ENCODE measurements at places on chromosomes 6 and 20.
A peak's percentile ranks its signal among the peaks of the same experiment; 100 is the strongest.

- DNase-seq, result no peak
Observed at GRCh38 chr6:109118337-109118736, 23.0 kb downstream of the CEP57L1 start.

GRCh38 chr20:2080532-2081224, 20.9 kb upstream of the STK35 start:
- no peak for DNase-seq

GRCh38 chr6:128784266-128784665, 98.7 kb upstream of the LAMA2 start:
- no peak for DNase-seq

DNA sequence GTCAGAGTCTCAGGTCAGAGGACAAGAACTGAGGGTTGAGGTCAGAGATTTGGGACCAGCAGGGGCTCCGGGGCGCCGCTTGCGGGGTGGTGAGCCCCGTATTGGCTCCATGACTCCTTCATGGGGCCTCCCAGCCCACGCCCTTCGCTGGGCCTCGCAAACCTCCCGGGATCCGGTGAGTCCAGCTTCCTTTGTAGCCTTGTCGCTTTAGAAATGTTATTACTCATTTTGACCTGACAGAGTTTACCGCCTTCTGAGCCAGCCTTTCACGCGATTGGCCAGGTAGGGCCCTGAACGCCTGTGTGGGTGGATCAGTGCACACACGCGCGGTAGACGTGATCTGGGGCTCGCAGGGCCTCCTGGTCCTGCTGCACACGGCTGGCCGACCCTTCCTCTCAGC, 181.1 kb downstream of the ERMARD start:
- DNase-seq, result no peak

DNA sequence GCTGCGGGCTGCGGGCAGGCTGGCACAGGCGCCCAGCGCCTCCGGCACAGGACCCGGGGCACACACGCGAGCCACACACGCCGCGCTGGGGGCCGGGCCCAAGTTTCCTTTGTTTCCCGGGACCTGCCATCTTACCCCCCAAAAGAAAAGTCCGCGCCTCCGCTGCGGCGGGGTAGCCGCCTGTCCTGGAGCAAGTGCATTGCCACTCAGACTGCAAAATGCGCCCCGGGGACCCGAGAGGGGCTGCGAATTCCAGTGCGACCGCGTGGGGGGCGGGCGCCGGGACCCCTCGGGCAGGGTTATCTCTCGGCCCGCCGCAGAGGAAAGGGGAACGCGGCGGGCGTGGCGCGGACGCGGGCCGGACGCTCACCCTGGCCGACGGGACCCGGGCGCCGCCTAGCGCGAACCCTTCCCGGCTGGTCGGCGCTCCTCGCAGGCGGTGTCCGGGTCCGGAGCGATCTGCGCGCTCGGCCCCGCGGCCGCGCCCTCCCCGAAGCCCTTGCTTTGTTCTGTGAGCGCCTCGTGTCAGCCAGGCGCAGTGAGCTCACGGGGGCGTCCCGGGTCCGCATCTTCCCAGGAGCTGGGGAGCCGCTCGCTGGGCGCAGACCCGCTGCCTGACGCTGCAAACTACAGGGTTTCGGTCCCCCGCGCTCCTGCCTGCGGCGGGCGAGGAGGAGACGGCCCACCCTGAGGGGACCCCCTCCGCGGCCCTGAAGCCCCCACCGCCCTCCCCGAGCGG, 639 bp upstream of the CD24 start:
- peak; percentile 21 for DNase-seq

GRCh38 chr6:5723841-5724691, 282.7 kb downstream of the NRN1 start:
- DNase-seq, result peak; percentile 19

DNA sequence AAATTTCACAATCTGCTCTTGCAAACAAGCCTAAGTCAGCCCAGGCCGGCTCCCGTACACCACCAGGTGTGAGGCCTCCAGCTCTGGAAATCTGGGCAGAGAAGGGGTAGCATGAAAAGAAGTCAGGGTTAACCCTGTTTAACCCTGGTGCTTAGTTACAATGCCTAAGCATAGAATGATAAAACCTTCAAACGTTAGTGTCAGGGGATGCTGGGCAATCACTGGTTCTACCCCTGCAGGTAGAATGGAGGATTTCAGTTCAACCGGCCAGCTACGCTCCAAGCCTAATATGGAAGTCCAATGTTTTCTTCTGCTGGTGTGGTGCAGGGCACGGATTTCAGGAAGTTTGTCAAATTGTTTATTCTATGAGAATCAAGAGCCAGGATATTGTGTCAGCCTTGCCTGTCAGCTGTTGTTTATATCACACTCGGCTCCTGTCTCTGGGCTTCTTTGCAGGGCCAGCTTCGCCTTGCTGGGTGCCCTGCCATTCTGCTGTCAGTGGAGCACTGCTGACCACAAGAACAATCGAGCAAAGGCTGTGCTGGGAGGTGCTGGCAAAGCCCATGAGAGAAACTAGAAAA, 20.2 kb upstream of the CD93 start:
- DNase-seq, result no peak

DNA sequence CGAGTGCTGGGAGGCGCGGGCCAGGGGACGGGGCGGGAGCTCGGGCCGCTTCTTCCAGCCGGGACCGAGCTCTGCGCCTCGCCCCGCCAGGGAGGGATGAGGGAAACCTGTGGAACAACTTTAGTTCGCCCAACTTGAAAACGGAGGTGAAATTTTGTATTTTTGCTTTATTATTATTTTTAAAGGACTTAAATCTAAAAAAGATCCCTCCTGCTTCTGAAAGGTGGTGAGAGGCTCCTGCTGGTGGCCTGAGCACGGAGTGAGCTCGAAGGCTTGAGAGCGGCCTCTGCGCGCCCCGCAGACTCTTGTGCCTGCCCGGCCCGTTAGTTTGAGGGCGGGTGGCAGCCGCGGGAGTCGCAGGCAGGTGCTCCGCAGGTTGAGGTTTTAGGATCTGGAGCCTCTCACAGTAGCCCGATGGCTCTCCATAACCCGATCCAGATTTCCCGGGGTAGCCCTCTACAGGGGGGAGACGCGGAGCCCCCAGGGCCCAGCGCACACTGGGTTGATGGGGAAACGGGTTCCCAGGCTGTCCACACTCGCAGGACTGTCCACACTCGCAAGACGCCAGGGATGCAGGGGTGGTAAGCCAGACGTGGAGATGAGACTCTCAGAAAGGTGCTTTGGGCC, 46.2 kb upstream of the SUPT3H start:
- peak; percentile 42 for DNase-seq

DNA sequence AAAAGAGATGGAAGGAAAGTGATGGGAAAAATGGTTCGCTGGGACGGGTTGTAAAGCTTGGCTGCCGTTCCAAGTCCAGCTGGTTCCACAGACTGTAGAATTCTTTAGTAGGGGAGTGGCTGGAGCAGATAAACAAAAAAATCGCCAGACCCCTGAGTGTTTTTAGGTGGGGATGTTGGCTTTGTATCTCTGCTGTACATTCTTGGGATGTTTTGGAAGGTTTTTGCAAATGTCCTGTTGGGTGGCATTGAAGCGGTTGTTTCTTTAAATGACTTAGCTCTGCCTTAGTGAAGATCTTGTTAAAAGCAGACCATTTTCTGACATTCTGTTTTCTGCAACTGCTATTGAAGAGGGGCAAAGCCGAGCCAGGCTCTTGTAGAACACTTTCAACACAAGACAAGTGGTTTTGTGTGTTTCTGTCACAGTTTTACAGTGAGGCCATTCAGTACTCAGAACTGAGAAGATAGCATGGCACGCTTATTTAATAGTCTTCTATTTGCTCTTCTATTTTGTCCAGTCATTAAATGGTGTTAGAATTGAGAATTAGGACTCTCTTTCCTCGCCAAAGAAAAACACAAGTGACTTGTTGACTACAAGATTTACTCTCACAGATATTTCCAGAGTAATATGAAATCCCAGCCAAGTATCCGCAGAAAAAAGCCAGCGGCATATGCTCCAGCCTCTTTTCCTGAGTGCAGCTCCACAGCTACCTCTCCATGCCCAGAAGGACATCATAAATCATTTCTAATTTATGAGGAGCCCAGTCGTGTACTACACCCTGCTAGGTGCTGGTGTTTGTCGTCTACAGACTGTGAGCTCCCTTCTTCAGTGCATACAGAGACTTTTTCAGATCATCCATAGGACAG, 65.8 kb downstream of the PHACTR2 start:
- no peak for DNase-seq

GRCh38 chr6:116206231-116206903, 47.5 kb downstream of the TSPYL4 start:
- DNase-seq, result no peak

- no peak for DNase-seq
Observed at GRCh38 chr20:46539113-46539512, 11.3 kb downstream of the OCSTAMP start.

DNA sequence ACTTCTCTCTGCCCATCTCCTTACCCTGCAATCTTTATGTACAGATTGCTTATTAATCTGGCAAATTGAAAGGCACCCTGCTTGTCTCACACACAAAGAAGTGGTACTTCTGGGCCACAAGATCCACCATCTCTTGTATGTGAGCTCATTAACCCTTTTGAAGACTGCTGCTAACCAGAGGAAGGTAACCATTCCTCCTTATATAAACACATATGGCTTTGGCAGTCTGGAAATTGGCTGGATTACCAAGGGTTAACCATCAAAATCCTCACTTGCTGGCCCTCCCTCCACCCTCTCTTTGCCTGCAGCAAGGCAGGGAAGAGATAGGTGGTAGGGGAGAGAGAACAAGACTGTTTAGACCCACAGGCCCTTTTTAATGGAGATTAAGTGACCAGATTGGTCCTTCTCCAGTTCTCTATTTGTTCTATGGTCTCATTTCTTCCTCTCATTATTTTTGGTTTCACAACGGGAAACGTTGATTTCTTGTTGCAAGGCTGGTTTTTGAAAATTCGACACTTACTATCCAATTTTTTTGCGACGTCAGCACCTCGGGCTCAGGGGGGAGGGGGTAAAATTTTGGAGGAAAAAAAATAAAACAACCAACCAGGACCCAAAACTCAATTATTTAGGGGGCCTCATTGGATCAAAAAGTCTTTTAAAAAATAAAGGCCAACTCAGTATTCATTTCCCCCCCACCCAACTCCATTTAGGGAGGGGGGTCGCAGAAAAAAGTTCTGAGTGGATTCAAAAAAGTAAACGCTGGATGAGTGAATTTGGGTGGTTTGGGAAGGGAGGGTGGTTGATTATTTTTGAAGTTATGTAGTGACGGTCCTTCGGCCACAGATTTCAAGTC, 859 bp downstream of the PPP1R10 start:
- peak; percentile 60 for DNase-seq

DNA sequence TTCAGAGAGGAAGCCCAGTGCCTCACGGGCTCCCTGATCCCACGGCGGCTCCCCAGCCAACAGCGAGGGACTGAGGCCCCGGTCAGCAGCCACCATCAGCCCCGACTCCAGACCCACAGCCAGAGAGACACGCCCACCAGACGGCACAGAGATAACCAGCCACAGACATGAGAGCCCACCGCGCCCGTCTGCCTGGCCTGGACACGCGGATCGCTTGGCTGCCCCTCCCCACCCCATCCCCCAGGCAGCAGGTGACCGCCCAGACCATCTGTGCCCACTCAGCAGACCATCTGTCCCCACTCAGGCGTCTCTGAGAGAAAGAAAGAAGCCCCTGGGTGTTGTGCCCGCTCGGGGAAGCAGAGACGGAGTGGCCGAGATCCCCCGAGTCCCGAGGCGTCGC, 55.5 kb upstream of the CHRNA4 start:
- no peak for DNase-seq

GRCh38 chr6:109292420-109292819, 89.8 kb downstream of the CD164 start:
- no peak for DNase-seq

GRCh38 chr6:53446151-53446550, 97.4 kb upstream of the ELOVL5 start:
- DNase-seq, result no peak
